ENCODE measurements at places on chromosomes 7 and 10. TPM values are rescaled to one million over a fixed set of nuclear protein-coding genes. Genes with fewer than 3 reads are reported as not detected.

- DNase-seq = no peak
Observed at GRCh38 chr10:59873896-59874295, 32.5 kb downstream of the CCDC6 start.

GRCh38 chr10:52578871-52579405 lies 193.6 kb downstream of the MBL2 start:
- no peak for DNase-seq

DNA sequence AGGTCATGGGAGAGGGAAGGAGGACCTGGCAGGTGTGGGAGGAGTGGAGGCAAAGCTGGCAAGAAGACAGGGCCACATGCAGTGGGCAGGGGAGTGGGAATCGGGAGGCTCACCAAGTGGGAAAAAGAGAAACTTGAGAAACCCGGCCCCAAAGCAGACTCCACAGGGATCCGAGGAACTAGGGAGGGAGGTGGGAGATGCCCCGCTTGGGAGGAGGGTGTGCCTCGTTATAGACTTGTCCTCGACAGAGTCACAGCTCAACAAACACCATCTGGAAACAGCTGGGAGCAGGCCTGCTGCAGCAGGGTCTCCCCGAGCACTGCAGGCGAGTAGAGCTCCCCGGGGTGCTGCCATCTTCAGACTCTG lies 54.8 kb downstream of the MKI67 start:
- DNase-seq = no peak

DNA sequence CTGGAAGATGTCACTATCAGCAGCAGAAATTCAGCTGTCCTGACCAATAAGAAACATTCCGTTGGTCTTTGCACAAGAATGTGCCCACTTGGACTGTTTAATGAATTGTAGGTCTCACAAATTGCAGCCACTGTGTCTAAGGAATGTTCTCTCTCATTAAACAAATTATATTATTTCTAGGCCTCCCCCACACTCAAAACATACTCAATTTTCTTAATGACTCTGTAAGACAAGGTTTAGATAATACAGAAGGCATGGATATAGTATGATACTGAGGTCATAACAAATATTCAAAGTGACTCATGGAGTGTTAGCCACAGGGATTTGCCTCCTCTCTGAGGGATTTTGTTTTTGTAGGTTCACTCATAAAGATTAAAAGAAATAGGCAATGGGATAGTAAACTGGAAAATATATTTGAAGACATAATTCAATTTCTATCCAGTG lies 197.5 kb downstream of the PTN start:
- no peak for DNase-seq

DNA sequence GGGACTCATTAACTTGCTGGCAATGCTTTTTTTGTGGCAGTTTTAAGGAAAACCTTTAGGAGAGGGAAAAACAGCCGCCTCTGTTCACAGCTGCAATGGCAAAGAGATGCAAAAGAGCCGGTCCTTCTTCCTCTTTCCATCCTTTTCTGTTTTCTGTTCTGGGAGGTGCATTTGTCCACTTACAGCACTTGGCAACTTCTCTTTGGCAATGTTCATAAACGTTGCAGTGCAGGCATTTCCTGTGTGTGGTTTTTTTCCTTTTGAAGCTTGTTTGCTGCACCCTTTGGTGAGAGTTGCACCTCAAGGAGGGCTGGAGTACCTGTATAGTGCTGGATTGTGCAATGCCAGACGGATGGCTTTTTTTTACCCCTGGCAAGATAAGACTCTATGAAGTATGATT lies 53.9 kb upstream of the HABP2 start:
- DNase-seq = no peak

DNA sequence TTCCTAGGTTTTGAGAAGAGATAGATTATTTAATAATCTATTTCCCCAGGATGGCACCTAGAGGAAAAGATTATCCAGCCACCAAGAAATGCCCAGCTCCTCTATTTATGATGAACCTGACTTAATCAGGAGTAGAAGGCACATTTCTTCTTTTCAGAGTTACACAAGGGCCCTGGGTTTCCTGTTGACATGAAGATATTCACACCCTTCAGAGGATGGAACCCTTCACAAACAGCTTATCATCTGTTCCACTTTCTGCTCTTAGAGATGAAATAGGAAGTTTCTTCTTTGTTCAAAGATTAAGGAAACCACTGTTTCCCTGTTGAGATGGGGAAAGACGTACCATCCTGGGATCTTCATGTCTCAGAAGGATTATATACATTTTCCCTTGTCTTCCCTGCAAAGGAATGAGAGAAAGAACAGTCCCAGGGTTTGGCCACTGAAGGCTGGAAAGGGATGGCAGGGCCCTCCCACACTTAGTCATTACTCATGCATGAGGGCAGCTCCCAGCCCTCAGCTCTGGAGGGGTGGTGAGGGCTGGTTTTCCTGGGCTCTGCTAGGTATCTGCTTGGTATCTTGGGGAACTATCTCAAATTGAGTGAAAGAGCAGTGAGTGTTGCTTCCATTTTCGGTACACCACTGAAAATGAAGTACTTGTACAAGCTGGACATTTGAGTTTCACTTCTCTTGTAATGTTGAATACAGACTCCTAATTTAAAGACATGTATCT lies 64.0 kb downstream of the MTPAP start:
- DNase-seq = no peak

- DNase-seq = no peak
Observed at GRCh38 chr10:44380829-44381600, 3.9 kb downstream of the CXCL12 start.

DNA sequence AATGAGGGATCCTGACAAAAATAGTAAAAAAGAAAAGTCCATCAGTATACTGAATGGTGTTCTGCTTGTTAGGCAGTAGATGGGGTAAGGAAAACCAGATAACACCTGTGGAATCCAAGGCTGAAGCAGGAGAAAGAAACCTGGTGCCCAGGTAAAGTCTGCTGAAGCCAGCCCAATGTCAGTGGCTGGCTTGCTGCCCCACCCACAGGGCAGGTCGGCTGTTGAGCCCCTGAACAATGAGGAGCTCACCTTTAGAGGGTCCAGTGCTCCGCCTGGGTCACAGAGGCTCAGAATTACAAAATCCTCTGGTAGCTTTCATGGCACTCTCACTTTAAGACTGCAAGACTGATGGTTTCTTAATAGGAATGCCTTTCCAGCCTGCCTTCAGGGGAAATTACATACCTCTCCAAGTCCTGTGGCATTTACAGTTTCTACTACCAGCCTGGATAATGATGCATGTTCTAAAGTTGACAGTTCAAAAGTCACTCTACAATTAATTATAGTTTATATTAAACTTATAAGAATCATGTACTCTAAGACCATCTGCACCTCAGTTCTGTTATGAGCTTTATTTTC lies 23.8 kb downstream of the DHX32 start:
- DNase-seq = no peak

DNA sequence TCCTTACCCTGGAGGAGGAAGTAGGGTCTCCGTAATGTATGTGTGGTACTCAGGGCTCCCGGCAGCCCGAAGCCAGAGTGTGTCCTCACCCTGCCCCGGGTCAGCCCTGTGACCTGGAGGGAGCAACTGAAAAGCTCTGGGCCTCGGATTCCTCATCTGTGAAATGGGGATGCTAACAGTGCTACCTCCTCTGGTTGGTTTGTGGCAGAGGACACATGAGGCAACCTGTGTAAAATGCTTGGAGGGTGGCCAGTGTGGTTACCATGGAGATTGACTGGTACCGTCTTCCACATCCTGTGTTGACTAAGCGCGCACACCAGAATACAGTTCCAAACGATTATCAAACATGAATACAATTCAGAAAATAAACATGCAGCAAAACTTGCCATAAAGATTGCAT lies 163.8 kb upstream of the KLF6 start:
- peak; percentile 88 for DNase-seq

- DNase-seq = no peak
Observed at GRCh38 chr10:77562742-77563141, 74.9 kb downstream of the KCNMA1 start.

GRCh38 chr7:50696810-50697582 lies 85.7 kb downstream of the GRB10 start:
- DNase-seq = peak; percentile 14

GRCh38 chr10:76303682-76304316 lies 872.4 kb downstream of the LRMDA start:
- DNase-seq = peak; percentile 16

DNA sequence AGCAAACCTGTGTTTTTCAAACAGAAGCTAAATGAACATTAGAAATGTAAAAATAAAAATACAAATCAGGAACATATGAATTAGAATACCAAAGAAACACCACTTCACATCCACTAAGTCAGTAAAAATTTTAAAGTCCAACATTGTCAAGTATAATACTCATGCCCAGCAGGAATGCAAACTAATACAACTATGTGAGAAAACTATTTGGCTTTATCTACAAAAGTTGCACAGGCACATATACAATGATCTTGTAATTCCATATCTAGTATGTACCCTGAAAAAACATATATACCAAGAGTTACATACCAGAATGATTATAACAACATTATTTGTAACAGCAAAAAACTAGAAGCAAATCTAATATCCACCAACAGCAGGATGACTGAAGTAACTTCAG lies 91.1 kb downstream of the RNF32 start:
- no peak for DNase-seq

GRCh38 chr7:1825897-1826741 lies 156.0 kb downstream of the ELFN1 start:
- DNase-seq = no peak

DNA sequence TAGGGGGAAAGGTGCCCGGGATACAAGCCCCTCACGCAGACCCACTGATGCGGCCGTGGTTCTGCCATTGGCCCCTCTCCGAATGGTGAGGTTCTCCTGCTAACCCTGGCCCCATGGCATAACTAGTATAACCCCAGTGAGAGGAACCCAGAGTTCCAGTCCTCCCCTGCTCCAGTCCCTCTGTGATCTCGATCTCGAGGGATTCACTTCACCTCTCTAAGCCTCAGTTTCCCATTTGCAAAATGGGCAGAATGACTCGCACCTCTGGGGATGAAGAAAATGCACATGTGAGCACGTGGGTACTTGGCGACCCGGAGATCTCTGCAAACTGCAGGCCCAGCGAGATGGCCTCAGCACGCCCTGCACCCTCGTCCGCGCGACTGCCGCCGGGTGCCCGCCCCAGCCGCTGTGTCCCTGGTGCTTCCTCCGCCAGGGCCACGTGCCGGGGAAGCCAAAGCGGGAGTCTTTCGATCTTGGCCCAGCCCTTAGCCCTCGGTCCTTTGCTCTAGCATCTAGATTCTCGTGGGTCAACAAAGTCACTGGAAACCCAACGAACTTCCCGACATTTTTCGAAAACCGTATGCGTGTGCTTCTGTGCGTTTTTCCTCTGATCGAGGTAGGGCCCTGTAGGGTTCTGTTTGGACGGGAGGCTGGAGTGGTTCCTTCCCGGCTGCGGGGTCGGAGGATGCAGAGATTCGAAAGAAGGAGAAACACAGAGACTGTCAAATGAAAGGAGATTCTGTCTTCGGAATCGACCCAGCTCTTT lies 169.8 kb downstream of the UBE2H start:
- no peak for DNase-seq

DNA sequence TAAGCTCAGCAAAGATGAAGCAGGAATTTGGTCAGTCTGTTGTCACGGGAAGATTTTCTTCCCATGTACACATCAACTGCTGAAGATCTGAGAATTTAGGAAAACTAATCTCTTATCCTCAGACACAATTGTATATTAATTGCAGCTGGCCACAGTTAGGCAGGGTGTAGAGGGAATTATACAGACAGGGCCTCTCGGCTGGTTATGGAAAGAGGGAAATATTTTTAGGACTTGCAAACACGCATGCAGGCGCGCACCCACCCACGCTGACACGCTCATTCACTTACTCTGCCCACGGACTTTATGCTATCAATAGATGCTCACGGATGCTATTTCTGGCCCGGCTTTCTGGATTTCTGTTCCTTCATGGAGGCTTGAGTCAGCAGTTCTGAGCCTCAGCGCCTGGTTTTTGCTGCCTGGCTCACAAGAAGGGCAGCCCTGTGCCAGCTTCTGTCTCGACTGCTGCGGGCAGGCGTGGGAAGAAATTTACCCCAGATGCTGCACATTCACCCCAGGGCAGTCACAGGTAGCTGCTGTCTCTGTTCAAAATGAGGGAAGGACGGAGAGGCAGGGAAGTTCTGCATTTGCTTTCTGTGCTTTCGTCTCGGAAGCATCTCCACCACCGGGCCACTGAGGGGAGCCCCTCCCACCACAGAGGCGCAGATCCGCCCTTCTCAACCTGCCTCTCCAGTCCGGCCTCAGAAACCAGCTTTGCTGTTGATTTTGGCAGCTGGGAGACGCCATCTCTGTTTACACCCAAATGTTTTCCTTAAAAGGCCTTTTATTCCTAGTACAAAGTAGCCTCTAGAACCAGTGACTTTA lies 116.3 kb upstream of the BTBD16 start:
- no peak for DNase-seq

DNA sequence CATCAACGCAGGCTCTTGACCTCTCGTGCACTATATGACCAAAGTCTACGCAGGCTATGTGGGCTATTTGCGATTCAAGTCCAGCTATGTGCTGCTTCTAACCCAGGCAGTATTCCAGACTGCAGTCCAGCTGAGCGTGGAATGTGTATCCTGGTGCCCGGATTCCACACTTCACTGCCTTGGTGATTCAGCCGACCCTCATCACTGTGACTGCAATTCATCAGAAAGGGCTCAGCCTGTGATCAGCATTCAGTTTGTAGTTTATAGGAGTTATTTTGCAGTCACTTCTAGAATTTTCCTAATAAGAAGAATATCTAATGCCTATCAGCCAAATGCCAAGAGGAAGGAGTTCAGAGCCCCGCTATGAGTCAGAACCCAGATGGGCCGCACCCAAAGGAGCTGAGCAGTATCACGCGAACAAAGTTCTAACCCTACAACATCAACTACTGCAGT lies 119.8 kb upstream of the LANCL2 start:
- DNase-seq = no peak

DNA sequence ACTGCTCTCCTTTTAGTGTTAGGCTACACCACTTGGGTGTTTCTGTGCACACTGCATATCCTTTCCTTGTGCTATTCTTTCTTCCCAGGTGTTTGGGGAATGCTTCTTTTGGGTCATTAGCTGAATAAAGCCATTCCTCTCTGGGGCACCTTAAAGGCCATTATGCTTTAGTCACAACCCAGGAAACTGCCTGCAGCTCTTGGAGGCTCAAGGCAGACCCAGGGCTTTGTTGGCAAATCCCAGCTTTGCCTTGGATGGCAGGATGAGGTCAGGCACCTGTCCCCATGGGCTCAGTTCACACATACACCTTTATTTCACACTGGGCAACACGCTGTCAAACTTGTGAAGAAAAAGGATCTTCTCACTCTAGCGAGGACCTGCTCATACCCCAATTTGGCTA lies 460.6 kb downstream of the CCSER2 start:
- no peak for DNase-seq

- DNase-seq = peak; percentile 16
Observed at GRCh38 chr10:92544296-92544695, 29.6 kb downstream of the IDE start.

- no peak for DNase-seq
Observed at GRCh38 chr7:137998250-137998649, 3.6 kb downstream of the CREB3L2 start.

The HTR5A gene
- total RNA-seq = not detected

The PLPP4 gene
- total RNA-seq = not detected

The CNTNAP2 gene
- not detected for total RNA-seq

The HGF gene
- total RNA-seq = not detected

The COBL gene
- total RNA-seq = not detected

The SNX10 gene
- total RNA-seq = 28.1 TPM

The CEP55 gene
- 77.5 TPM for total RNA-seq

The SFTPD gene
- total RNA-seq = not detected

The CPED1 gene
- not detected for total RNA-seq

The GNAI1 gene
- 0.33 TPM for total RNA-seq

The JCAD gene
- 0.12 TPM for total RNA-seq

All from activated CD4-positive, alpha-beta T cell treated with anti-CD3 and anti-CD28 coated beads, Interleukin-2, amount 10 ng/mL, durations not matched to agents 7 days and 5 days (primary cell).